ENCODE measurements at places on chromosomes 7 and 10.

- peak; percentile 41 for DNase-seq
Measured at GRCh38 chr7:2709553-2710285, 21.7 kb downstream of the AMZ1 start.

GRCh38 chr10:1293636-1294435, 237.7 kb downstream of the WDR37 start:
- DNase-seq = peak; percentile 37

- DNase-seq = no peak
Measured at GRCh38 chr10:105042906-105043552, 401.9 kb downstream of the SORCS3 start.

GRCh38 chr10:60820093-60820754, 41.9 kb downstream of the CDK1 start:
- no peak for DNase-seq

- no peak for DNase-seq
Measured at GRCh38 chr10:127370601-127371000, 174.2 kb upstream of the INSYN2A start.

GRCh38 chr7:107678110-107678753, 17.6 kb downstream of the SLC26A4 start:
- no peak for DNase-seq

- DNase-seq = no peak
Measured at GRCh38 chr10:12806228-12807095, 195.1 kb downstream of the CCDC3 start.

DNA sequence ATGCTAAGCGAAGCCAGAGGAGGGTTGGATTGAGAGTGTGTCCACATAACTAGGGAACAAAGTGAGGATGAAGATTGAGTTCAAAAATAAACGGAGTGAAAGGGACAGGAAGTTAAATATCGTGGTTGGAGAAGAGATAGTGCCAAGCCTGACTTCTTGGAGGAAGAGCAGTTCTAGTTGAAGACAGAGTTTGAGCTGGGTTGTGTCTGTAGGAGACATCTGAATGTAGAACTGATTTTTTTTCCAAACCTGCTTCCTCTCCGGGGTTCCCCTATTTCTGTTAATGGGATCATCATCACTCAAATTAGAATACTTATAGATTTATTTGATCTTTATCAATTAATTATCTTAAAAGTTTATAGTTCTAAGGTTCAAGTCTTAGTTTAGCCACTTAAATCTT, 35.6 kb downstream of the SP4 start:
- DNase-seq = no peak

- no peak for DNase-seq
Measured at GRCh38 chr7:120394595-120394994, 121.6 kb downstream of the KCND2 start.

DNA sequence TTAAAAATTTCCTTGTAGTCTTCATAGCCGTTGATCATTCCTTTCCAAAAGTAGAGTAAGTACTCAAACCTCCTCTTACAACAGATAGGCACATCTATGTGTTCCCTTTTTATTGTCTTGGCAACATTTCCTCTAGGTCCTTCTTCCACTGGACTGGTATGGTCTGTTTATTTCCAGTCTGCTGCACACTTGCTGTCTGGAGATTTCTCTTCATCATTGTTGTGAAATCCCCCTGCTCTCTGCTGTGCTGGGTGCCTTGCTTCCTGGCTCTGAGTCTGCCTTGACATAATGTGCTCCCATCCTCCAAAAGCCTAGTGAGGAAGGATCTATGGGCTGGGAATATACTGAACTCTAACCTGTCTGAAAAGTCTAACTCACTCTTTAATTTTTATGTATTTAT, 545.3 kb upstream of the VSTM2A start:
- no peak for DNase-seq

DNA sequence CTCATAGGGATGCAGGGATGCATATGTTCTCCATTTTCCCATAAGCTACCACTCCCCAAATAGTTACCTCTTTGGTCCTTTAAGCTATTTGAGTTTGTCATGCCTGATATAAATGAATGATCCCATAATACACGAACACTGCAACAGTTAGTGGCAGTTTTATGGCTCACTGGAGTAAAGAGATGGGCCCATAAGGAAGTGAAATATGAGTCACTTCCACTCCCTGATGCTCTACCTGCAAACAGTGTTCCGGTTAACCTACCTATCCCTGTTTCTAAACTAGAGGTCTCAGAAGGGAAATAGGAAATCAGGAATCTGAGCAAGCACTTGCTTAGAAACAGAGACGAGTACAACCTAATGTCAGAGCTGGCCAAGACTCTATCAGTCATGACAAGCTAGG, 71.7 kb downstream of the CALD1 start:
- no peak for DNase-seq

Data from umbilical cord (tissue), 2 donors.